ENCODE measurements at places on chromosomes 5 and 9.

DNA sequence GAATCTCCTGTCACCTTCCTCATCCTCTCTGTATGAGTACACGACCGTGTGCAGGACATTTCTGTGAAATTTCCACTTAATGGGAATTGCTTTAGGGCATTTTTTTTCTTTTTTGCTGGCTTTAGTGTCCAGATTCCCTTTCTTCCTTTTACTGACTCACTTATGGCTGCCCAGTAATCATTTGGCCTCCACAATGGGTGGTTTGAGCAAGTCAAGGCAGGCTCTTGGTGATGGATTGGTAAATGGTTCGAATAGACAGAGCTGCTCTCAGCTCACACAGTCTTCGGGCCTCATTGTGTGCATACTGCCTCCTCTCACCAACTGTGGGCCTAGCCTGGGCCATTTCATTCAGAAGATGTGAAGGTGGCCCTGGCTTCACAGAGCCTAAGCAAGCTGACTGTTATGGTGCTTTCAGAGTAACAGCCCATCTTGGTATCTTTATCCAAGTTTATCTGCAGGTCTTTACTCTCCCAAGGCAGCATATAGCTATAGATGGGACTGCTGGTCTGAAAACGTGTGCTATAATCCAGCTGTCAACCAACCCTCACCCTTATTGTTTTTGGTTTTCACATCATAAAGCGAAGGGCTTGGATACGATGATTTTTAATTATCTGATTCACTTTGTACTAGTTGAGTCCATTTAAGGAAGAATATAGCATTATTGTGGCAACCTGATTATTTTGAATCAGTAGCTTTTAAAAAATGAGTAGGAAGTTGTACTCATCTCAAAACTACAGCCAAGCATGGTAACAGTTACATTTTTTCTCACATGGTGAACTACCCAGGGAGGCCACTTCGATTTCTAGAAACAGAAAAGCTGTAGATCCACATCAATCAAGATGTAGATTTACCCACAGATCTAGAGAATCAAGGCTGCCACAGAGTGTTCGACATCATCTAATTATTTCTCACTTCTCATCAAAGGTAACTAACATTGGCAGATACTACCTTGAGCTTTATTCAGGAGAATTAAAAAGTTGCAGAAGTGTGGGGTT lies 50.4 kb upstream of the CKMT2 start:
- DNase-seq, result no peak

DNA sequence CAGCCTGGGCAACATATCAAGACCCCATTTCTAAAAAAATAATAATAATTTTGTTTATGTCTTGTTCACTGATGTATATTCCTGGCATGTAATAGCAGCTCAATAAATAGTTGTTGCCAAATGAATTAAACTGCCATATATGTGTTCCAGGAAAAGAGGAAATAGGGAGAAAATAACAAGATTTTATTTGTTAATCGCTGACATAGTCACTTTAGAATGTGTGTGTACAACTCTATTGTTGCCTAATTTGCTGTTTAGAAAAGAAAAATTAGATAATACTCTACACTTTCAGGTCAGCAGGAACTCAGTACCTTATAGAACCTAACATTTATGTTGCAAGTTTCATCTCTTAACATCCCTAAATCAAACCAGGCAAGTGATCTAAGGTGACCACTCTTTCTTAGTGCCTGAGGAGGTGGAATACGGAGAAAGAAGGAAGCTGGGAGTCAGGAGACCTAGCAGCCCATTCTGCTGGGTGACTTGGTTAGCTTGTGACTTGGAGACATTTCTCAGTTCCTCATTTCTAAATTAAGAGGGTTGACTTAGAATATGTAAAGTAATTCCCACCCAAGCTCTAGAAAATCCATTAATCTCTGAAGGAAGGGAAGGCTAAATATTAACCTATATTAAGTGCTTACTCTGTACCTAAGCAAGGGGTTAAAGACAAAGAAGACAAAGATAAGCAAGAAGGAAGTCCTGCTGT lies 110.3 kb upstream of the IQGAP2 start:
- no peak for DNase-seq

DNA sequence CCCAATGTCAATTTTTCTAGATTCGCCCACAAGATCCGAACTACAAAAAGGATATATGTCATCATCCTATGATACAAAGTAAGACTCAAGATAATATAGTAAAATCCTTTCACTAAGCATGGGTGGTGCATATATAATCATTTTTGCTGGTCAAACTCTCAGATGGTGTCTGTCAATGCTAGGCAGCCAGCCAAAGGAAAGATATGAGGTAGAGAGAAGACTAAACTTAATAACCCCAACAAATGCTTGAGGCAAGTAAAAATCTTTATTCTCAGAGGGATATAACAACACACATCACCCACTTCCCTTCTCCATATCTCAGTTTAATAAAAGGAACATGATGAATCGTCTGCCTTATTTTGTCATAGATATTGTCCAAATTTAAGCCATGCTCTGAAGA lies 841.2 kb upstream of the DMAC1 start:
- DNase-seq, result no peak

DNA sequence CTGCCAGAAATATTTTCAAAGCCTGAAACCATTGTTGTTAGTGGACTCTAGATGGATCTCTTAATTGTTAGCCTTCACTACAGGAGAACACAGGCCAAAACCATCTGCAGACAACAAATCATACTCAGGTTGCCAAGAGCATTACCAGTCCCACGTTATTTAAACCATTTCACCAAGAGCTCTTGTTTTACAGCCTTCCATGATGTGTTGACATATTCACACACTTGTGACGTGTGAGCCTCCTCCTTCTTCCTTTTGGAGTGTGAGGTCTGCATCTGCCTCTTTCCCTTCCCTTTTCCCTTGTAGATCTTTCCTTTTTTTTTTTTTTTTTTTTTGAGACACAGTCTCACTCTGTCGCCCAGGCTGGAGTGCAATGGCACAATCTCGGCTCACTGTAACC lies 279.0 kb downstream of the AUH start:
- no peak for DNase-seq

DNA sequence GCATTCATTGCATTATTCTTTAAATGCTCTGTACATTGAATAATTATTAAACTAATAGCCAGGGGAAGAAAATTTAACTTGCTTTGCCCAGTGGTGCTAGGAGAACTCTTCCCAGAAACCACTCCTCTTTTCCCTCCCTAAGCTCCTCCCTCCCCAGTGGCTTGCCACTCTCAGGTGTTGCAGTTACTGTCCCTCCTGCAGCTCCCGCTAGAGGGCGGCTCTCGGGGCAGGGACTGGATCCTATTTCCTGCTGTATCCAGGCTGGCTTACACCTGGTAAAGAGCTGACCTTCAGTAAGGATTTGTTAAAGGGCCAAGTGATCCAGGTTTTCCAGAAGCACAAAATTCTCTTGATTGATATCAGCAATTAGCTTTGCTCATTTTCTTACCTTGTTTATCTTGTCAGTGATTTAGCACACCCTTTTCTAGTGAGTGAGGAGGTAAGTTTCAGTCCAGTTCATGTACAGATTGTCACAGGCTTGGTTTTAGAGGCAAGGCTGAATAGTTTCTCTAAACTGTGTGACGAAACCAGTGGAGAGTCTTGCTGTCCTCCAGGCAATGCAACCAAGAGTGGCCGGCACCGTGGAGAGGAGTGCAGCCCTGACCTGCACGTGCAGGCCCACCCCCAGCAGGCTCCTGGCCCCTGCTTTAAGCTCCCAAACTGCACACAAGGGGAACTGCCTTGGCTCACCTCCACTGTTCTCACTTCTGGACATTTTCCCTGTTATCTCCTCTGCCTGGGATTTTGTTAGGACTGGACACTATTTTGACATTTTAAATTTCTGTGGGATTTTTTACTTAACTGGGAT lies 423.8 kb downstream of the SPOCK1 start:
- DNase-seq, result peak; percentile 25

DNA sequence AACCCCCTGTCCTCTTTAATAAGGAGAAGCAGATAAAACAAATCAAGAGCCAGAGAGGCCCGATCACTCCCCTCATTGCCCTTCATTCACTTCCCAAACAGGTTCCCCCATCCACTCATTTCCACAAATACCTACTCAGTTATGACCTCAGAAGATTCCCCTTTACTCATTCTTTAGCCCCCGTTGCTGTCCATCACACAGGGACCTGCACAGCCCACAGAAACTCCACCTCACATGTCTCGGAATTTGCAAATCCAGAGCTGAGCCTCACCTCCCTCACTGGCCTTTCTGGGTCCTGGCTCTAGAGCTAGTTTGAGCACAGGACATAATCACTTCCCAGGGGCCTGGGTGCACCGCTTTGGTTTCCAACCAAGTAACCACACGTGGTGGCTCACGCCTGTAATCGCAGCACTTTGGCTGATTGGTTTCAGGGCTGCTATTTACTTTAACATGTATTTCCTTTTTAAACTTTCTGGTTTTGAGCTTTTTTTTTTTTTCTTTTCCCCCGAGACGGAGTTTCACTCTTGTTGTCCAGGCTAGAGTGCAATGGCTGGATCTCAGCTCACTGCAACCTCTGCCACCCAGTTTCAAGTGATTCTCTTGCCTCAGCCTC lies 17.8 kb downstream of the ATP6V0E1 start:
- no peak for DNase-seq

DNA sequence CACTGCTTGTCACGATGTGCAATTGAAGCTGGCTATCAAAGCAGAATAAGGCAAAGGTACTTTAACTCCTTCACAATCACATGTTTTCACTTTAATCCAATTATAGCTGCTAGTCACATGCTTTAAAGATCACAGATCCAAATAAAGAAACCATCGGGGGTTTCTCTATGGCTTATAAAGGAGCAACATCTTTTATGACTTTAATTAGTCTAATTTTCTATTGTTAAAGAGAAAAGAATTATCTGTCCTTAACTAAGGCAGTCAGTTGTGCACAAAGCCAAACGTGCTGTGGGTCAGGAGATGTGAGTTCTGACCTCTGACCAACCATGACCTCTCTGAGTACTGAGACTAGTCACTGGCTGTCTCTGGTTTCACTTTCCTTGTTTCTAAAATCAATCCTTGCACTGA lies 561.1 kb downstream of the RAB3C start:
- no peak for DNase-seq

GRCh38 chr9:6614489-6614888 lies 31.0 kb downstream of the GLDC start:
- no peak for DNase-seq

Data from fibroblast of skin of abdomen (primary cell).